Ecto neural progenitor cell (in vitro differentiated cells): ENCODE measurements at places on chromosomes 3 and 15.

DNA sequence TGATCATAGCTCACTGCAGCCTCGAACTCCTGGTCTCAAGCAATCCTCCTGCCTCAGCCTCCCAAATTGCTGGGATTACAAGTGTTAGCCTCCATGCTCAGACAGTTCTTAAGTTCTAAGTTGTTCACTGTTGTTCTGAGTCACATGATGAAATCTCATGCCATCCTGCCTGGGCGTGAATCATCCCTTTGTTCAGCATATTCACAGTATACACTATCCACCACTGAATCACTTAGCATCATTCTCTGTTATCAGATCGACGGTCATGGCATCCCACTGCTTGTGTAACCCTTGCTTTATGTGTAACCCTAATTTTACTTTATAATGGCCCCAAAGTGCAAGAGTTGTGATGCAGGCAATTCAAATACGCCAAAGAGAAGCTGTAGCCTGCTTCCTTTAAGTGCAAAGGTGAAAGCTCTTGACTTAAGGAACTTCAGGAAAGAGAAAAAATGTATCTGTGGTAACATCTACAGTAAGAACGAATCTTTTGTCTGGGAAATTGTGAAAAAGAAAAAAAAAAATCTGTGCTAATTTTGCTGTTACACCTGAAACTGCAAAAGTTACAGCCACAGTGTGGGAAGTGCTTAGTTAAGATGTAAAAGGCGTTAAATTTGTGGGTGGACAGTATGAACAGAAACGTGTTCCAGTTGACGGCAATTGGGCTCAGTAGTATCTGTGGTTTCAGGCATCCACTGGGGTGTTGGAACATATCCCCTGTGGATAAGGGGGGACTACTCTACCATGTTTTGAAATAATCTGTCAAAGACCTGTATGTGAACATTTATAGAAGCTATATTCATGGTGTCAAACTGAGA, 80.6 kb downstream of the PCOLCE2 start:
- no peak for DNase-seq

DNA sequence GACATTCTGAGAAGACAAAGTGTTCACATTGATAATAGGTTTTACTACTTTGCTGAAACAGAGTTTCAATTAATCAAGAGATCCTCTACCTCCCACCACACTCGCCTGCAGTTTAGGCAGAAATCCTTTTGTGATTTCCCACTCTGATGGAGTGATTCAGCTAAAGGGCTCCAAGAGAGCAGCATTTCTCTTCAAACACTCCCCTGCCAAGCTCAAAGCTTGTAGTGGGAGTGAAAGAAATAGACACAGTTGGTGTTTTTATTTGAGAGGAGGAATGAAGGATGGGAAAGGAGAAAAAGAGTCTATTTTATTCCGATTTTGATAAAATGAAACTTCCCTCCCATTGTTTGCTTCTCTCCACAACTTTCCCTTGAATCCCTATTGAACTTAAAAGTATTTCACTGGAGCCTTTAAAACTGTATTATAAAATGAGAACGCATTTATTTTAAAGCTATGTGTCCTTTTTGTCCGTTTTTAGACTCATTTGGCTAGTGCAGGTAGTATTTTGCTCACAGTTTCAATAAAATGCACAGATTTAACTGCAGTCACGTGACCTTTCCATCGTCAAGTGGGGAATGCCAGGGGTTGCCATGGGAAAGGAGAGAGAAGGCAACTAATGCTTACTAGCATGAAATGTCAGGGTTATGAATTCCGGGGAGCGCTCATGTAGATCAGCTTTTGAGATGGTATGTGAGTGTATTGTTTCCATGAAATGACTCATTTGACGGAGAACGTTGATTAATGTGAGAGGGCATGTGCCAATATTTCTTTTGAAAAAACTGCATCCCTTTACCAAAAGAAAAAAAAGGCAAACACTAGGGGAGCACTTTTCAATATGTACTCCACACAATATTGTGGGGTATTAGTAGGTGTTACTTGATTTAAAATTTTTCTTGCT, 7.7 kb upstream of the OSBPL11 start:
- no peak for DNase-seq

DNA sequence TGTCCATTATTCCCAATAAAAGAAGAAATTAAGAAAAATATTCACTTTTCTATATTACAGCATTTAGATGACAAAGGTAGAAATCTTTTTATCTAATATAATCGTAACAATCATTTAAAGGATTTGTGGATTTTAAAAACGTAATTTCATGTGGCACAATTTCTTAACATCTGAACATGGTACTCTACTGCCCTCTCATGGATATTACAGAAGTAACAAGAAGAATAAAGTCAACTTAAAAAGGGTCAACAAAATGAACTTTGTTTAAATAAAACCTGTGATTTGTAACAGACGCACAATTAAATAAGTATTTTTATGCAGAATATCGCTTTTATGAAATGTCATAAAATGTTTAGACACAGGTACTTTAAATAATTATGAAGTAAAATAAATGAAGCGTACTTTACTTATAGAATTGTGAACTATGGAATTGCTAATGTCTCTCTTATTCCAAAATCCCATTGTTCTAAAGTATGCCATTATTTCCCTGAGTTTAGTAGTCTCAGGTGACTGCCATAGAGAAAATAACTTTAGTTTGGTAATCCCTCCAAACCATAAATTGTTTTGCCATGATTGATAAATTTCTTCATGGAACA, 366.8 kb upstream of the ZNF385D start:
- no peak for DNase-seq

DNA sequence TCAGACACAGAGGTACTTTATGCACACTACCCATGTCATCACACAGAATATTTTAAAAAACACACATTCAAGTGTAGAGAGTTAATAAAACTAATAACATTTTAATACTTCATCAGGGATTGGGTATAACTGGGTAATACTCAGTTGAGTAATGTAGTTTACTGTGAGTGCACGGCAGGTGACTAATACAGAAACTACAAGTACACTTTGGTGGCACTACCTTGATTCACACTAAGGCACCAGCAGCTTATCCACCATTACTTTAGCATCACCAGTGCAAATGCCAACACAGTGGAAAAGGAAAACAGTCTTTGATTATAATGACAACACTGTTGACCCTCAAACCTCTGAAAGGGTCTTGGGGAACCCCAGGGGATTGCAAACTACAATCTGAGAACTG, 33.6 kb downstream of the ZNF280D start:
- no peak for DNase-seq

GRCh38 chr15:89231832-89232231, 10.5 kb upstream of the RLBP1 start:
- no peak for DNase-seq

DNA sequence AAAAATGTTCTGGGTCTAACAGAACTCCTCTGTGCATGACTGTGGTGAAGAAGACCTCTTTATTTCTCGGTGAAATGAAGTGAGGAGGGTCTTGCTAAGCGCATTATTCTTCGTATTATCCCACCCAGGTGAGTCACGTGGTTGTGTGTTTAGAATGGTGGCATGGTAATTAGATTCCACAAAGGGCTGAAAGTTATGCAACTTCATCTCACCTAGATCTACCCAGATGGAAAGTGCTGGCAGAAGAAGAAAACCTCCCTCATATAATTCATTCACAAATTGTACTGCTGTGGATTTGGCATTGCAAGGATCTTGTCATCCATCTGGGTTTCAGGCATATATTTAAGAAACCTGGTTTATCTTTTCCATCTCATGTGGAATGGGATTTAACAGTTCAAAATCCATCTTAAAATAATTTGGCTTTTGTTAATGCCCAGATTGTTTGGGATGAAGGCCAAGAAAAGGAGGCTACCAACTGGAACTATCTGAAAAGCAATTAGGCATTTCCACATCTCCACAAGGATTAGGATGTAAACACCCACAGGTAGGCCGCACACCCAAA, 175.3 kb downstream of the PLCL2 start:
- DNase-seq: no peak

GRCh38 chr15:84112025-84112424, 123.5 kb upstream of the GOLGA6L4 start:
- no peak for DNase-seq

- no peak for DNase-seq
Observed at GRCh38 chr3:162302983-162303624, 806.5 kb downstream of the OTOL1 start.

GRCh38 chr3:109098079-109098644, 19.8 kb downstream of the MORC1 start:
- DNase-seq: no peak

GRCh38 chr3:15094187-15094875, 4.6 kb downstream of the RBSN start:
- no peak for DNase-seq

GRCh38 chr3:42680806-42681205, 4.5 kb upstream of the KLHL40 start:
- DNase-seq: no peak
